Stimulated activated CD8-positive, alpha-beta memory T cell treated with anti-CD3 and anti-CD28 coated beads, Interleukin-15, amount 100 ng/mL, for 4 hours (primary cell): ENCODE measurements at places on chromosomes 12 and 14.

GRCh38 chr12:41103614-41104013 lies 84.5 kb upstream of the PDZRN4 start:
- no peak for DNase-seq

DNA sequence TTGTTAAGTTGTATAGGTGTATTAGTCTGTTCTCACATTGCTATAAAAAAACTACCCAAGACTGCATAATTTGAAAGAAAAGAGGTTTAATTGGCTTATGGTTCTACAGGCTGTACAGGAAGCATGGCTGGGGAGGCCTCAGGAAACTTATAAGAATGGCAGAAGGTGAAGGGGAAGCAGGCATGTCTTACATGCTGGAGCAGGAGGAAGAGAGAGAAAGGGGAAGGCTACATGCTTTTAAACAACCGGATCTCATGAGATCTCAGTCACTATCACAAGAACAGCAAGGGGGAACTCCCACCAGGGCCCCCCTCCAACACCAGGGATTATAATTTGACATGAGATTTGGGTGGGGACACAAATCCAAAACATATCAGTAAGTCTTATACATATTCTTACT lies 60.5 kb upstream of the OR10AD1 start:
- no peak for DNase-seq

DNA sequence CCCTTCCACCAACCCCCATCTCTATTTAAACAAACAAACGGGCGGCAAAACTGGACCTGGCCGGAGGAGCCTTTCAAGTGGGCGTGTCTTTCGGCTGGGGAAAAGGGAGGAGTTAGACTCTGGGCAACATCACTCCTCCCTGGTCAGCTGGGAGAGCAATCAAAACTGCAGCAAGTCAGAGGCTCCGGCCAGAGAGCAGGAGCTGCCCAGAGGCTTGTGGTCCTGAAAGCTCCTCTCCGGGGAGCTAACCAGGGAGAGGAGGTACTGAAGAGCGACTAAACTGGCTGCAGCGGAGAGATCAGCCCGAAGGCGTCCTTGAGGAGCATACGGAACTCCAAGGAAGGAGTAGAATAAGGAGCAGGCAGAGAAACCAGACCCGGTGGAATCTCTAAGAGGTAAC lies at the start of gene NEUROD4:
TSS of gene NEUROD4 (plus strand) at position 191 of the 400 bp plus-strand sequence. CDS start 6,466 bp downstream, outside the sequence.
- no peak for DNase-seq

DNA sequence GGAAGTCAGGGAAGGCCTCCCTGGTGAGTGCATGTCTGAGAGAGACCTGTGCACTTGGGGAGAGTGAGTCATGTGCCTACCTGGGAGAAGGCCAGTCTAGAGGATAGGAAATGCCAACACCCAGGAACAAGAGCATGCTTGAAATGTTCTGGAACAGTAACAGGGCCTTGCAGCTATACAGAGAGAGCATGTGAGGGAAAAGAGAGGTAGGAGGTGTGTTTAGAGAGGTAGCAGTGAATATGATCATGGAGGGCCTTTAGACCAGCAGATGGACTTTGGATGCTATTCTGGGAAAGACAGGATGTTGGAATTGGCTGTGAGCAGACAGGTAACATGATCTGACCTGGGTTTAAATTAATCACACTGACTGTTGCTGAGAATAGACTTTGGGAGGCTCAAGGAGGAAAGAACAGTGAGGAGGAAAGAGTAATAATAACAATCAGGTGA lies 1143.6 kb downstream of the FLRT2 start:
- no peak for DNase-seq

DNA sequence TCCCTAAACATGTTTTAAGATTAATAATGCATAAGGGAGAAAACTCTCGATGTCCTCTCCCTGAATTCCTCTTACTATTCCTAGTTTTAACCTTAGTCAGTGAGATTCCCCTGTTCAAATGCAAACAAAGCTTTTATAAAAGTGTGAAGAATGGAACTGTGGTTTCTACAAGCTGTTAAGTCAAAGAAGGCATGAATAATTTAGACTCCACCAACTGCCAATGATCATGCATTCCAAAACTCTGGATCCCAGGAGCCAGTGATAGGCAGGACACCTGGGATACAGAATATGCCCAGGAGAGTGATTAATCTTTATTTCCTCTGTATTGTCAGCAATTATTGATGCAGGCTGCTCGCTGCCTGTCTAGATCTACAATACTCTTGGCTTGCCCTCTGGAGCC lies 190.3 kb upstream of the ATF7IP start:
- DNase-seq: no peak

- no peak for DNase-seq
Measured at GRCh38 chr12:11568762-11569478, 80.6 kb upstream of the ETV6 start.

DNA sequence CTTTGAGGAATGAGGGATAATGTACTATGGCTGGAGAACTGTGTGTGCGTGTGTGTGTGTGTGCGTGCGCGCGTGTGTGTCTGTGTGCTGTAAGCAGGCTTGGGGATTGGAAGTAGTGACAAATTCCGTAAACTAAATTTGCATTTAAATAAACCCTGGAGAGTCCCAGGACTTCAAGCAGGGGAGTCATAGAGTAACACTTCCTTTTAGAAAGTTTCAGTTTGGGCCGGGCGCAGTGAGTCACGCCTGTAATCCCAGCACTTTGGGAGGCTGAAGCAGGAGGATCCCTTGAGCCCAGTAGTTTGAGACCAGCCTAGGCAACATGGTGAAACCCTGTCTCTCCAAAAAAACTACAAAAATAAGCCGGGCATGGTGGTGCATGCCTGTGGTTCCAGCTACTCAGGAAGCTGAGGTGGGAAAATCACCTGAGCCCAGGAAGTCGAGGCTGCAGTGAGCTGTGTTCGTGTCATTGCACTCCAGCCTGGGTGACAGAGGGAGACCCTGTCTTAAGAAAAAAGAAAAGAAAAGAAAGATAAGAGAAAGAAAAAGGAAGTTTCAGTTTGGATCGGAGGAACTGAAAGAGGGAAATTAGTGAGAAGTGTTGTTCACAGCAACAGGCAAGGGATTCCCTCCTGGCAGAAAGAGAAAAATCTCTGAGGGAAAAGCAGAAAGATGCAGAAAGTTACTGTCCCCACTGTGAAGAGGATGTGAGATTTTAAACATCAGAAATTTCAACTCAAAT lies 222.7 kb upstream of the SOX5 start:
- DNase-seq: no peak

GRCh38 chr14:93295541-93296220 lies 37.2 kb downstream of the BTBD7 start:
- DNase-seq: no peak

DNA sequence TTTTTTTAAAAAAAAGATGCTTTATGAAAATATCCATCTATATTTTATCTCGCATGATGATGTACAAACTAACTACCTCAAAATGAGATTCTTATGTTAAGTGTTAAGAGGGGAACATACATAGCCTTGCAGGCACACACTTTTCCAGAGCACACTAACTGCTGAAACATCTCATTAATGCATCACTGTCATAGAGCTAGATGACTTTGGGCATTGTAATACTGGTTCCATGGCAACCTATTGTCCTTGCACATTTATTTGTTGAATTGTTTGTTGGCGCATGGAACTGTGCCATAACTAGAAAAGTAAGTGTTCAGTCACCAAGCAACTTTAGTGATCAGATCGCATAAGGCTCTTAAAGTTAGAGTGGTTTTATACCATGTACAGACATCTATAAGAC lies 348.3 kb downstream of the GALC start:
- no peak for DNase-seq

GRCh38 chr14:51648296-51648695 lies 3.4 kb upstream of the FRMD6 start:
- DNase-seq: no peak

DNA sequence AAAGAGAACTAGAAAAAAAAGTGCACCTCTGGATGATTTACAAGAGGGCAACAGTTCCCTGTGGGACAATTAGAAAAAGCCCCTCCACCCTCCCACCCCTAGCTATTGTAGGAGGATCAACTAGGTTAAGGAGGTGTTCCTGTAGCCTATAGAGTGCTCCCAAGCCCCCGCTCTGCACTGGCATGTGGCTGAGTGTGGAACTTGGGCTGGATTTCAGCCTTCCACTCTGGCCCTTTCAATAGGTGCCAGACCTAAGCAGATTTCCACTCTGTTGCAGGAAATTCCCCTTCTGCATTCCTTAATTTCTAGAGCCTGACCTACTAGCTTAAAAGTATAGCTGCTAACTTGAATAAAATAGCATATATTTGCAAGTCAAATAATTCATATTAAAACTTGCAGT lies 2.8 kb downstream of the NFATC4 start:
- no peak for DNase-seq
